Erythroblast (primary cell): ENCODE measurements at places on chromosomes 12 and 14.

GRCh38 chr14:34794941-34795340 is 80.2 kb downstream of the BAZ1A start:
- DNase-seq: no peak

DNA sequence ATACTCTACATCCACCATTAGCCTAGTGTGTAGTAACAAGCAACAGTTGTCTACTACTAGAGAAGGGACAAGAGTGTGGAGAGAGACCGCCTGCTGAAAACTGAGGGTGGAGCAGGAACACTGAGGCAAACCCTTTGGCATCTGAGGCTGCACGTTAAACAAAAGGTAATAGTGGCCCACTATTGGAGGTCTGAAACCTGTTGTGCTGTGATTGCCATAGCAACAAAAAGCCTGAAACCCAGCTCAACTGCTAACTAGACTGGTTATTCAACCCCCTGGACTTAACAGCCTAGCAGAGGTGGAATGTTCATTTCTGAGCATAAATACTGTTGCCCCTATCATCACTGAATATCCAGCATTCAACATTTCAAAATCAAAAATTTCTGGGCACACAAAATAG is 43.0 kb downstream of the PPP4R4 start:
- DNase-seq: no peak

GRCh38 chr12:75998292-75999063 is 33.1 kb downstream of the PHLDA1 start:
- no peak for DNase-seq

- no peak for DNase-seq
Observed at GRCh38 chr14:104705340-104706047, 16.1 kb downstream of the INF2 start.

DNA sequence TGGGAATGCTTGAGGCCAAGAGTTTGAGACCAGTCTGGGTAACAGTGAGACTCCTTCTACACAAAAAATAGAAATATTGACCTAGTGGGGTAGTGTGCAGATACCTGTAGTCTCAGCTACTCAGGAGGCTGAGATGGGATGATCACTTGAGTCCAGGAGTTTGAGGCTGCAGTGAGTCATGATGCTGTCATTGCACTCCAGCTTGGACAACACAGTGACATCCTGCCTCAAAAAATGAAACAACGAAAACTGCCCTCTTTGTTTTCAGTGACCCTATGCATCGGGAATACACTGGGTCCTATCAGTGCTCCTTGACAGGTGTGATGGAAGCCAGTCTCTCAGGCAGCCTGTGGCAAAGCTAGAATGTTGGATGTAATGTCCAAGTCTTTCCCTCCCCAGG is 311.5 kb upstream of the OR4E1 start:
- DNase-seq: no peak

DNA sequence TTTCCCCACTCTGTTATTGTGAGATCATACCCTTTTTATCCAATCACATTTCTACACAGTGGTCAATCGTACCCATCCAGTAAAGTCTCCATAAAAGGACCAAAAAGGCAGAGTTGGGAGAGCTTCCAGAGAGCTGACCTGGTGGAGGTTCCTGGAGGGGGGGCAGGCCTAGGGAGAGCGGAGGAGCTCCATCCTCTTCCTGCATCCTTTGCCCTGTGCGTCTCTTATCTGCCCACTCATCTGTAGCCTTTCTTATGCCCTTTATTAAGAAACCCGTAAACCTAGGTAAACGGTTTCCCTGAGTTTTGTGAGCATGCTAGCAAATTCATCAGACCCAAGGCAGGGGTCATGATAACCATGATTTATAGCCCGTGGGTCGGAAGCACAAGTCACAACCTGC is 26.2 kb downstream of the EVL start:
- DNase-seq: no peak

GRCh38 chr12:102548543-102548942 is 68.2 kb upstream of the IGF1 start:
- DNase-seq: no peak

GRCh38 chr12:68001486-68002466 is 12.5 kb downstream of the IFNG-AS1 start:
- no peak for DNase-seq

DNA sequence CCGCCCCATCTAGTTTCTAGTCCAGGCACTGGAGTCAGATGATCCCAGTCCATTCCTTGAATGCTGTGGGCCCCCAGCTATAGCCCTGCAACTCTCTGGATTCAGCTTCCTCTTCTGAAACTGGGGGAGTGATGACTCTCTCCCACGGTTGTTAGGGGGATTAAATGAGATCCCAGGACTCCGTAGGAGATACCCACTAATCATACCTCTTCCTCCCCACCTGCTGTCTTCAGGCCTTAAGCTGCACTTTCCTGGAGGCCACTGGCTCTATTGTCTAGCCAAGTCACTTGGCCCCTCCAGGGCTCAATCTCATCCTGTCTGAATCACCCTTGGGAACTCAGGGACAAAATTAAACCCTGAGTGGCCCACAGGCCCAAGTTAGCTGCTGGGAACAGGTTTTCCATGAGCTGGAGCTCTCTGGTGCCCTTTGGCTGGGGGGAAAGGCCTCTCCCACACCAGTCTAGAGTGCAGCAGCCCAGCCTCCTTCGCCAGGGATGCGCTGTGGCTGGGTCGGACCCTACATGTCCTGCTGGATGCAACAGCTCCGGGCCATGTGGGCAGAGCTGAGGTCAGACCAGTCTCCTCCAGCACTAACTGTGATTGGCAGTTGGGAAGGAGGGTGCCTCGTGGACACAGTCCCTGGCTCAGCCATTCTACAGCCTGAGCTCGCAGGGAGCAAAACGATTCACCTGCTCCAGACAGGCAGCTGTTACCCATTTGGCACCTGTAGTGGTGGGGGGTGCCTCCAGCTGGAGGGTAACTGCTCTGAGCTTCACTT is 6.0 kb upstream of the ASB2 start:
- no peak for DNase-seq

- no peak for DNase-seq
Observed at GRCh38 chr12:77082021-77082420, 16.7 kb upstream of the E2F7 start.

GRCh38 chr14:95326987-95327386 is 7.3 kb upstream of the CLMN start:
- DNase-seq: no peak

GRCh38 chr12:15636060-15636890 is 152.9 kb downstream of the EPS8 start:
- DNase-seq: no peak

GRCh38 chr14:101563654-101564443 is 2.6 kb downstream of the DIO3 start:
- no peak for DNase-seq

GRCh38 chr12:75876832-75877762 is 154.5 kb downstream of the PHLDA1 start:
- no peak for DNase-seq
